ENCODE measurements at places on chromosomes 5 and 9.

DNA sequence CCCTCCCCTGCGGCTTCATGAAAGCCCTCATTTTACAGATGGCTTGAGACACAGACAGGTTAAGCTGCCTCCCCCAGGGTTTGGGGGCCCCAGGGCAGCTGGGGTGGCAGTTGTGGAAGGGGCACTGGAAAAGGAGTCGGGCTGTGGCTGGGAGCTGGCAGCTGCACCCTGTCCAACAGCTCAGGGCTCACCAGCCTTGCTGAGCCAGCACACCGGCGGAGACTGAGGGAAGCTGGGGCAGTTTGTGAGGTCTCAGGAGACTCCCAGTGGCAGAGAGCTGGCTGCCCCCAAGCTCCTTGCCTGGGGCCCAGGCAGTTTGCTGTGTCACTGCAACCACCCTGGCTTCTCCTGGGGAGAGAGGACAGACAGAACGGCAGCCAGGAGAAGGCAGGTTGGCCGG, 34.8 kb upstream of the RAPGEF1 start:
- H3K36me3 ChIP-seq: no peaks in the 10 kb centered on the region
- DNase-seq: peak; percentile 55
- H3K27me3 ChIP-seq: peaks cover 2% of the 10 kb centered on the region
- no peaks in the 10 kb centered on the region for H3K4me1 ChIP-seq
- no peak overlapping the region for H3K4me3 ChIP-seq
- no peak overlapping the region for H3K27ac ChIP-seq

GRCh38 chr9:90240541-90240940, 402.1 kb downstream of the DIRAS2 start:
- H3K27ac ChIP-seq: no peak overlapping the region
- H3K4me3 ChIP-seq: no peak overlapping the region
- H3K27me3 ChIP-seq: no peaks in the 10 kb centered on the region
- no peaks in the 10 kb centered on the region for H3K4me1 ChIP-seq
- no peaks in the 10 kb centered on the region for H3K36me3 ChIP-seq

DNA sequence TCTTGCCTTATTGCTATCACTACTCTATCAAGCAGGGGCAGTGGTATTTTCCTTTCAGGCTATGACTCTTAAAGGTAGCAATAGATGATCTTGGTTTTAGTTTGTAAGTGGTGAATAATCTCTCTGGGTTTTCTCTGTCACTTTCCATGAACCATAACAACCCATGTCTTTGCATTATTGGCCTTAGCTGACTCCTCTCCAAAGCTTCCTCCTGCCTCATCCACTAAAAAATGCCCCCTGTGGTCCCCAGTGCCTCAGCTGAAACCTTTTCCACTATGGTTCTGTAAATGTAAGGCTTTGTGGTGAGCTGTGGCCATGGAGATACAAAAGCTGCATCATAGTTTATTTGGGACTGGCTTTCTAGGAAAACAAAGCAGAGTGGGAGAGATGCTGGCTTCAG, 128.8 kb downstream of the GPBP1 start:
- H3K4me3 ChIP-seq: no peak overlapping the region
- DNase-seq: no peak
- H3K36me3 ChIP-seq: no peaks in the 10 kb centered on the region
- H3K27ac ChIP-seq: no peak overlapping the region

GRCh38 chr5:36730537-36731216, 124.3 kb downstream of the SLC1A3 start:
- DNase-seq: no peak
- H3K4me1 ChIP-seq: no peaks in the 10 kb centered on the region
- no peak overlapping the region for H3K27ac ChIP-seq

DNA sequence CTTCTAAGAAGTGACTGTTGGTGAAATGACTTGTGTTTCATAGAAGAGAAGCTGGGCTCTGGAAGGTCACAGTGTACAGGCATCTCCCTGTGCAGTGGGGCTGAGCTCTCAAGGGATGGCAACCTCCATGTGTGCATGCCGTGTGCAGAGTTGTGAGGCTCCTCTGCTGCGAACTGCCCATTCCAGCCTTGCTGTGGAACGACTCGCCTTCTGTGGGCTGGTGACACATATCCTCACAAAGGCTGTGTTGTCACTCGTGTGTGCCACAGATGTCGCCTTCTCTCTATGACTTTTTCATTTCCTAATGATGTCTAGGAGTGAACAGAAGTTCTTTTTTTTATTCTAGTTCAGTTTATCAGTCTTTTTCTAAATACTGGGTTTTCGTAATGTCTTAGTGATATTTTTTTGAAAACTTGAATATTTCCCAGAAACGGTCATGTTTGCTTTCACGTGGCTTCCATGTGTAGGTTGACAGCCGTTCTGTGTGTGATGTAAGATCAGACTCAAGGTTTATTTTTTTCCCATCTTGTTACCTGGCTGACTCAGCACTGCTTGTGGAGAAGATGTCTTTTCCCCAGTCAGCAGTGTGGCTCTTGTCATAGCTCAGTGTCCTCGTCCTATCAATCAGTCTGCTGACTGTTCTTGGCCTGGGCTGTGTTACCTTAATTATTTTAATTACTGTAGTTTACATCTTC, 57.3 kb upstream of the CACNA1B start:
- DNase-seq: no peak
- H3K4me3 ChIP-seq: no peak overlapping the region
- no peaks in the 10 kb centered on the region for H3K27me3 ChIP-seq
- no peak overlapping the region for H3K27ac ChIP-seq

GRCh38 chr5:151257731-151258181, 4.8 kb downstream of the GM2A start:
- H3K4me3 ChIP-seq: no peak overlapping the region
- no peaks in the 10 kb centered on the region for H3K27me3 ChIP-seq
- no peak for DNase-seq
- no peaks in the 10 kb centered on the region for H3K36me3 ChIP-seq
- H3K4me1 ChIP-seq: peaks cover 4% of the 10 kb centered on the region
- no peak overlapping the region for H3K27ac ChIP-seq

Data from aorta (tissue), 5 donors.